B cell (primary cell): ENCODE measurements at places on chromosomes 4 and X. TPM values are rescaled to one million over a fixed set of nuclear protein-coding genes. Genes with fewer than 3 reads are reported as not detected.

Gene FGD1
- total RNA-seq = 0.12 and 0.20 TPM in 2 replicates

- H3K4me3 ChIP-seq = no peak overlapping the region
- no peak for DNase-seq
Measured at GRCh38 chrX:15814771-15815365, 24.6 kb downstream of the ZRSR2 start.

DNA sequence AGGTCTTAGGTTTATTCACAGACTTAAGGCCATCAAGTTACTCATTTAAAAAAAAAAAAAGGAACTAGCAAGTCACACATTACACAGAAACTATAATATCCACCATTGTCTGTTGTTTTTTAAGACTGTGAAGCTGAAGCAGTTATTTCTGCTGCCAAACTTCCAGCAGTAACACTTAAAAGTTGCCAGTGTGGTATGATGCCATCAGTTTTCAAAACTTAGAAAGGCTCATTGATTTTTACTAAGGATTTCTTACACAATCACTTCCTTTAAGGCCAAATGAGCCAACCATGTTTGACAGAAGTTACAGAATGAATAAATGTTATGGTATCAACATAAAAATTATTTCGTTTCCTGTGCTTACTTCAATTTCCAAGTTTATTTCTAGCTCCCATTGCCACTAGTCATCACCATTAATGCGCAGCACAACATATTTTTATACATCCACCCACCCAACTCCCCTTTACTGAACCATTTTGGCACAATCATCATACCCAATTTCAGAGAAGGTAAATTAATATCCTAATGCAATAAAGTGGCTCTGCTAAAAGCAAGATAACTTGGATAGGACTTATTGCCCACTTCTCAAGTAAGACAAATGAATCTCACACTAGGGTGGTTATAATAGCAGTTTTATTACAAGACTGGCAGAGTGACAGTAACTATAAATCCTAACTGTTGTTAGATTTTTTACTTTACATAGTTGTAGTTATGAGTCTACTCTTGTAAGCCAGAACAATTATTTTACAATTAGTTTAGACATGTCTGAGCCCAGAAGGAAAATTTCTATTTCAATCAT lies 13.1 kb downstream of the PDGFC start:
- no peaks in the 10 kb centered on the region for H3K4me1 ChIP-seq
- no peaks in the 10 kb centered on the region for H3K36me3 ChIP-seq
- H3K27ac ChIP-seq = no peak overlapping the region
- no peak for DNase-seq

Gene PDCL2
- total RNA-seq = not detected in 2 replicates

DNA sequence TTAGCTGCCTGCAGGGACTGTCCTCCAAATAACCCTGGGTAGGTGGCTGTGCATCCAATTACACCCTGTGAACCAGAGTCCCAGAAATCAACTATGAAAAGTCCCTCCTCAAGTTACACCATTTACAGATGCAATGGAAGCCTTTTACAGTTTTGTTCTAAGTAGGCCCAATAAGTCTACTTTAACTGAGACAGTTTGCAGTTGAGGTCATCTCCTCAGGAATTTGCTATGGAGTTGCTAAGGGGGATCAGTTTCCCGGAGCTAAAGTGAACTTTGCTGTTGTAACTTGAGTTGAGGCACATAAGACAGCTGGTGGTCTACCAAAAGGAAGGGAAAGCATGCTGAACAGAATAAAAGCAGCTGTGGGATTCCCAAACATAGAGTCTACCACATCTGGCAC lies 121.6 kb upstream of the STK26 start:
- no peak overlapping the region for H3K4me3 ChIP-seq
- H3K27ac ChIP-seq = no peak overlapping the region
- H3K27me3 ChIP-seq = no peaks in the 10 kb centered on the region
- H3K4me1 ChIP-seq = no peaks in the 10 kb centered on the region
- no peaks in the 10 kb centered on the region for H3K36me3 ChIP-seq

DNA sequence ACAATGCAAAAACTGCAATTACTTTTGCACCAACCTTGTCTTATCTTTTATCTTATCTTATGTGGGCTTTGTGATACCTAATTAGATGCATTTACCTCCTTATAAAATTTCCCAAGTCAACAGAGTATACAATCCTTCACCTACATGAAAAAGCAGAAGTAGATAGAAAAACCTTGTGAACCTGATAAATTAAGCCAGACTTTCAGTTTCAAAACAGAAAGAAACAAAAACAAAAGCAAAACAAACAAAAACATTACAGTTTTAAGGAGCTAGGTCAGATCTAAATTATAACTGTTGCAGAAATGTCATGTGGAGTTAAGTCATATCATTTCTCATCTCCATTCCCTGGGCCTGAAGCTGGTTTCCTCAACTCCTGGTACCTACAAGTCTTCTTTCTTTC lies 24.9 kb upstream of the CXXC4 start:
- no peaks in the 10 kb centered on the region for H3K27me3 ChIP-seq
- no peak overlapping the region for H3K4me3 ChIP-seq
- no peak overlapping the region for H3K27ac ChIP-seq
- no peaks in the 10 kb centered on the region for H3K36me3 ChIP-seq

GRCh38 chr4:78171482-78171881 lies 114.4 kb downstream of the FRAS1 start:
- no peak overlapping the region for H3K27ac ChIP-seq
- H3K4me1 ChIP-seq = no peaks in the 10 kb centered on the region
- no peaks in the 10 kb centered on the region for H3K27me3 ChIP-seq
- no peak overlapping the region for H3K4me3 ChIP-seq
- no peak for DNase-seq
- no peaks in the 10 kb centered on the region for H3K36me3 ChIP-seq

Gene MAGEA2
- total RNA-seq = not detected in 2 replicates

Gene GAGE12E
- not detected in 2 replicates for total RNA-seq

DNA sequence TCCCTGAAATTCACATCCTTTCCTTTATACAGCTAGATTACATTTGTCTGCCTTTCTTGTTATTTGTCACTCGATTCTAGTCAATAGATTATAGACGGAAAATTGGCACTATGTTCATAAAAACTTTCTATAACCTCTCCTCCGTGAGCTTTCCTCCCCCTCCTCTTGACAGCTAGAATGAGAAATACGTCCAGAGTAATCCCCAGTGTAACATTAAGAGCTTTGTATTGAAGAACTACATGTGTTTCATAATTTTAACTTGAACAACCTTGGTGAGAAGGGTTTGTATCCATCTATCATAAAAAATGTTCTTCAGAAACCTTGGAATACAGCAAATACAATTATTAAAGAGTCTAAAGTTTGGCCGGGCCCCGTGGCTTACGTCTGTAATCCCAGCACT lies 1707.4 kb downstream of the PCDH7 start:
- H3K4me3 ChIP-seq = no peak overlapping the region
- no peaks in the 10 kb centered on the region for H3K36me3 ChIP-seq
- H3K27me3 ChIP-seq = no peaks in the 10 kb centered on the region
- no peaks in the 10 kb centered on the region for H3K4me1 ChIP-seq
- no peak overlapping the region for H3K27ac ChIP-seq

- no peak overlapping the region for H3K4me3 ChIP-seq
- peaks cover 16% of the 10 kb centered on the region for H3K27me3 ChIP-seq
- H3K27ac ChIP-seq = no peak overlapping the region
- no peak for DNase-seq
Measured at GRCh38 chr4:154634058-154634457, 21.6 kb upstream of the FGG start.

- H3K27me3 ChIP-seq = no peaks in the 10 kb centered on the region
- no peak for DNase-seq
- H3K4me3 ChIP-seq = no peak overlapping the region
- peaks cover 24% of the 10 kb centered on the region for H3K4me1 ChIP-seq
Measured at GRCh38 chr4:138113819-138114400, 128.2 kb downstream of the SLC7A11 start.

Gene PTPN13
- total RNA-seq = 0.68 and 0.91 TPM in 2 replicates

DNA sequence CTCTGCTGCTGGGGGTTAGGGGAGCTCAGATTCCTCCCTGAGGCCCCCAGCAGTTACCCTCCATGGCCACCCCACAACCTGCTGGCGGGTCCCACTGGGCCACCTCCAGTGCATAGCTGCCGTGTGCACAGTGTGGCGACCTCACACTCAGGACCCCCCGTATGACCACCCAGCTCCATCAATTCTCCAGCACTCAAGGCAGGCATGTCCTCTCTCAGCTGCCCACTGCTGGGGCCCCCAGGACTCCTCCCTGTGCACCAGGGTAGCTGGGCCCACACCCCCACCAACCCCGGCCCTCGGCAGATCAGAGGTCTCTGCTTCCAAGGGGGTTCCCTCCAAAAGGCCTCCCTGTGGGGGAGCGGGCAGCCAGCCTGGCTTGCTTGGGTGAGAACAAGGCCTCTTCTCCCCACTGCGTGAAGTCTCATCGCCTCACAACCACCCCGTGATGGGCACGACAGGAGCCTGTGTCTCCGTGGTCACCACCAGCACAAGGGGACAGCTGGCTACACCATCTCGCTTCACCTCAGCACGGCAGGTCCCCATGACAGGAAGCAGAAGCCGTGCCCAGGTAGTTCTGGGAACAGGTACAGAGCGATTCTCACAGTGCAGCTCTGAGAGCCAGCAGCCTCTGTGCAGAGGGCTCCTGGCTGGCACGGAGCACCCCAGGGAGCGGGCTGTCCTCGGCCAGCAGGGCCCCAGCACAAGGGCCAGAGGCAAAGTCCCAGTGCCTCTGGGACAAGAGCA lies 4.6 kb upstream of the HAUS3 start:
- peaks cover 11% of the 10 kb centered on the region for H3K4me1 ChIP-seq
- H3K36me3 ChIP-seq = no peaks in the 10 kb centered on the region
- H3K27ac ChIP-seq = no peak overlapping the region
- no peak overlapping the region for H3K4me3 ChIP-seq
- no peaks in the 10 kb centered on the region for H3K27me3 ChIP-seq

DNA sequence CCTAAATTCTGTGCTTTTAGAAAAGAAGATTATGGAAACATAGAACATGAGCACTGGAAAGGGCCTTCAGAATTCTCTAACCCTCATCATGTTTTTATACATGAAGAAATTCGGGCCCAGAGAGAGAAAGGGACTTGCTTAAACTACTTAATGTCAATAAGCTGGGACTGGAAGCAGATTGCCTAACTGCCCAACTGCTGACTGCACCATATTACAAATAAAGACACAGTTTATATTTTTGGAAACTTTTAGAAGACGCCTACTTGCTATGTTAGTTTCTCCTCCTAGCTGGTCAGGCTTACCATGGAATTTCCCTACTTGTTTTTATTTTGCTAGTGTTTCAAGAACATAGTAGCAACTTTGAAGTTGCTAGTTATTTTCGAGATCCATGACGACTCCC lies 47.1 kb downstream of the SLC9A6 start:
- H3K4me1 ChIP-seq = no peaks in the 10 kb centered on the region
- DNase-seq = no peak
- H3K27ac ChIP-seq = no peak overlapping the region
- no peaks in the 10 kb centered on the region for H3K27me3 ChIP-seq

GRCh38 chr4:48989461-48990203 lies 3.6 kb downstream of the CWH43 start:
- H3K27me3 ChIP-seq = peaks cover 4% of the 10 kb centered on the region
- DNase-seq = no peak
- no peak overlapping the region for H3K27ac ChIP-seq
- no peak overlapping the region for H3K4me3 ChIP-seq
- H3K4me1 ChIP-seq = no peaks in the 10 kb centered on the region

DNA sequence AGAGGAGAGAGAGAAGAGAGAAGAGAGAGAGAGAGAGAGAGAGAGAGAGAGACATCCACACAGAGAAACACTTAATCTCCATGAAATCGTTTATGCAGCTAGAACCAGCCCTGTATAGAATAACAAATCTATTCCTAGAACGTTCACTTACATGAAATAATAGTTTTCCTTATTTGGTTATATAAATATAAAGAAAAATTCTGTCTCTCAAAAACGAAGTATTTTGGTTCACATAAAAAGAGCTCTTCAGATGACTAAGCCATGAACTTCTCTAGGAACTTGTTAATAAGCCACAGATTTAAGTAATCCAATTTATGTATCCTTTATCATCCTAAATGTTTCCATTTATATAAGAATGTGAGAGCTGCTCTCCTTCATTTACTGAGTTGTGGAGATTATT lies 1315.1 kb upstream of the PCDH7 start:
- no peak overlapping the region for H3K27ac ChIP-seq
- H3K36me3 ChIP-seq = no peaks in the 10 kb centered on the region
- no peaks in the 10 kb centered on the region for H3K27me3 ChIP-seq
- H3K4me1 ChIP-seq = no peaks in the 10 kb centered on the region
- H3K4me3 ChIP-seq = no peak overlapping the region

DNA sequence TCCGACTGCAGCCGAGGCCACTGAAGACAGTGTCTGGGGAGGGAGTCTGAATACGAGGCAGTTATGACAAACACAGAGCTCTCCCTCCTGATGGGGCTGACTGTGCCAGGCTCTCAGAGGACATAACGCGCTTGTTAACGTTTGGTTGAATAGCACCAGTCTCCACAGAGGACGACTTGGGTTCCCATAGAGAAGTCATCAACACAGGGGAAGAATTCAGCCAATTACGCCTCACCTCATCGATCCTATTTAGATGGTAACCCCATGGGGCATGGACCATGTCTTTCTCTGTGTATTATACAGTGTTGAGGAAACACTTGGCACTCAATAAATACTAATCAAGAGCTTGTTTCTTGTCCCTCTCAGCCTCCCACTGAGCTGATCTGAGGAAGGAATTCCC lies 642.6 kb upstream of the LCORL start:
- H3K36me3 ChIP-seq = no peaks in the 10 kb centered on the region
- H3K27ac ChIP-seq = no peak overlapping the region
- no peak overlapping the region for H3K4me3 ChIP-seq
- no peak for DNase-seq

Gene RGN
- 0.25 and 0.39 TPM in 2 replicates for total RNA-seq

DNA sequence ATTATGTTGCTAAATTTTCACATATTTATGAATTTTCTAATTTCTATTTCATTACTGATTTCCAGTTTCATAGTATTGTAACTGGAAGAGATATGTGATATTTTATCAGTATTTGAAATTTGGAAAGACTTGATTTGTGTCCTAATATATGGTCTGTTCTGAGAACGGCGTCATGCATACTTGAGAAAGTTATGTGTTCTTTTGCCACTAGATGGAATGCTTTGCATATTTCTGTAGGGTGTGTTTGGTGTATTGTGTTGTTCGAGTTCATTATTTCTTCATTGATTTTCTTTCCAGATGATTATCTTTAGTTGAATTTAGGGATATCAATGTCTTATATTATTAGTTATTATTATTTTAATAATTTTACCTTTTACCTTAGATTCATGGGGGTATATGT lies 110.6 kb upstream of the ITM2A start:
- H3K27ac ChIP-seq = no peak overlapping the region
- no peak overlapping the region for H3K4me3 ChIP-seq
- H3K4me1 ChIP-seq = no peaks in the 10 kb centered on the region
- DNase-seq = no peak
- H3K27me3 ChIP-seq = no peaks in the 10 kb centered on the region
- no peaks in the 10 kb centered on the region for H3K36me3 ChIP-seq

GRCh38 chrX:148310426-148311165 lies 189.8 kb upstream of the AFF2 start:
- no peak overlapping the region for H3K4me3 ChIP-seq
- H3K36me3 ChIP-seq = no peaks in the 10 kb centered on the region
- peaks cover 8% of the 10 kb centered on the region for H3K4me1 ChIP-seq
- no peaks in the 10 kb centered on the region for H3K27me3 ChIP-seq
- no peak overlapping the region for H3K27ac ChIP-seq

Gene TAPT1
- 76.0 and 88.5 TPM in 2 replicates for total RNA-seq

GRCh38 chrX:45524296-45524695 lies 323.6 kb upstream of the DIPK2B start:
- H3K27ac ChIP-seq = no peak overlapping the region
- H3K4me1 ChIP-seq = no peaks in the 10 kb centered on the region
- DNase-seq = no peak
- no peaks in the 10 kb centered on the region for H3K27me3 ChIP-seq
- no peaks in the 10 kb centered on the region for H3K36me3 ChIP-seq

Gene XIAP
- total RNA-seq = 36.2 and 48.1 TPM in 2 replicates
